NCI-H1092 (cell line): ENCODE measurements at places on chromosomes 13 and 19.

DNA sequence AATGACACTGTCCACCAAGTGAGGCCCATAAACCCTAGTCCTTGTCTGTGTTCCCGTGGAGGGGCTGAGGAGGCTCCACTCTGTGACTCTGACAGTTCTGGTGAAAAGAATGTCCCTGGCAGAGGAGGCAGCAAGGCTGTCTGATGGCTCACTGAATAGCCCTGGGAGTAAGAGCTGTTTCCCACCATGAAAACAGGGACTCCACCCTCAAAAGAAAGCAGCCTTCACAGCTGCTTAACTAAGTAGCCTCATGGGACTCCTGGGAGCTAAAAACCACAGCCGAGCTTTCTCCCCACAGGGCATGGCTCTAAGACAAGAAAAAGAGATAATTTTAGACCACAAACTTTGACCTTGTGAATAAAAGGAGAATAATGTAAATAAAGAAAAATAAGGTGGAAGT lies 135.1 kb upstream of the FRY start:
- no peak for DNase-seq

DNA sequence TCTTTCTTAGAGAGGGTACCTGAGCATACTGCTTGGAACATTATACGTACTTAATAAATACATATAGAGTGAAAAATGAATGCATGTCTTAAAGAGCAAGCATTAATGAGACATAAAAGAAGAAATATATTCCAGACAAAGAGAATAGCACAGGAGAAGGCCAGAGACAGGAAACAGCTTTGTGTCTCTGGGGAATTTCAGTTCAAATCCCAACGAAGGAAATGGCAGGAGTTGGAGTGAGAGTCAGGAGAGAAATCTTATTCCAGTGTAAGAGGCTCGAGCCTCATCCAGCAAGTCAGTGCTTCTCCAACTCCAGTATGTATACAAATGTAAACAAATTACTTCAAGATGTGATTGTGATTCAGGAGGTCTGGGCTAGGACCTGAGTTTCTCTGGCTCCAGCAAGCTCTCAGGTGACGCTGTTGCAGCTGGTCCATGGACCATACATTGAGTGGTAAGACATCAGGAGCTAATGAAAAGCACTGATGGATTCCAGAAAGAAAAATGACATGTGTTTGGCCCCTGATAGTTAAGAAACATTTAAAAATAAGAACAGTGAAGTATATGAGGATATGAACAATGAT lies 108.2 kb downstream of the RAP2A start:
- no peak for DNase-seq

DNA sequence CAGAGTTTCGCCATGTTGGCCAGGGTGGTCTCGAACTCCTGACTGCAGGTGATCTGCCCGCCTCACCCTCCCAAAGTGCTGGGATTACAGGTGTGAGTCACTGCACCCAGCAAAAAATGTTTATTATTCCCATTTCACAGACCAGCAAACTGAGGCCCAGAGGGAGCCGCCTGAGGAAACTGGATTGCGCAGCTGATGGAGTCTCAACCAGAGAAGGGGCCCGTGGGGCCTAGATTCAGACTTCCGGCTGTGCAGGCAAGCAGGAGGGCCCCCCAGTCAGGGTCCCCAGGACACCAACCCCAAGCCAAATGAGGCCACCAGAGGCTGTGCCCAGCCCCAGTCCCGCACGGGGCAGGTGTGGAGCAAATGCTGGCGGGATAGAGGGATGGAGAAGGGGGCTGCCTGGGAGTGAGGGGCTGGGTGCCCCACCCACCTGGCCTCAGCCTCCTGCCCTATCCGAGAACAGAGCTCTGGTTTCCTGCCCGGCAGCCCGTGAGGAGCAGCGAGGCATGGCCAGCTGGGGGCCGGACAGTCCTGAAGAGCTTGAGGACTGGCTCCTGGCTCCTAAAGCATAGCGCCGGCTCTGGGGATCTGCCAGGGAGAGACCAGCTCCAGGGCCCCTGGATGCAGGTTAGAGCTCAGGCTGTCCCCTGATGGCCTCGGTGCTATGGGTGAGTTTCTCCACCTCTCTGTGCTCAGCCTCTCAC lies 22.0 kb downstream of the MISP start:
- DNase-seq = no peak

GRCh38 chr19:43700395-43701000 lies 15.4 kb upstream of the IRGC start:
- DNase-seq = no peak

DNA sequence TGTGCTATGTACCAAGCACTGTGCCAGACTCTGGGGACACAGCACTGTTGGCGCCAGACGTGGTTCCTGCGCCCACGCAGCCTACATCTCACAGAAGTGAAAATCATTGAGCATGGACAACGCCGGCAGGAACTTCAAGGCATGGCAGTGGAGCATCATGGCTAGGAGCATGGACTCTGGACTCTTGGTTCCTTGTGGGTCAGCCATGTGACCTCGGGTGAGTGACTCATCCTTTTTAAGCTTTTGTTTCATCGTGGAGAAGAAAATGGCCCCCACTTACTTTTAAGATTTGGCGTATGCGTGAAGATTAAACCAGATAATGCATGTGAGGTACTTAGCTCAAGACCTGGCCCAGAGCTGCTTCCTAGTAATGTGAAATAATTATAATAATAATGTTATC lies 988.5 kb downstream of the UQCRFS1 start:
- no peak for DNase-seq

GRCh38 chr13:76271728-76272232 lies 614.4 kb downstream of the KCTD12 start:
- DNase-seq = no peak

- DNase-seq = no peak
These were observed 986.5 kb downstream of the PCDH17 start for GRCh38 chr13:58617880-58618665.

- DNase-seq = no peak
These were observed 3.2 kb upstream of the SPACA6 start for GRCh38 chr19:51689751-51690453.

GRCh38 chr13:73369095-73369494 lies 310.3 kb downstream of the KLF5 start:
- DNase-seq = no peak
